ENCODE measurements at places on chromosomes 11 and 22.

GRCh38 chr22:29125844-29126243, 53.0 kb downstream of the KREMEN1 start:
- DNase-seq, result no peak

DNA sequence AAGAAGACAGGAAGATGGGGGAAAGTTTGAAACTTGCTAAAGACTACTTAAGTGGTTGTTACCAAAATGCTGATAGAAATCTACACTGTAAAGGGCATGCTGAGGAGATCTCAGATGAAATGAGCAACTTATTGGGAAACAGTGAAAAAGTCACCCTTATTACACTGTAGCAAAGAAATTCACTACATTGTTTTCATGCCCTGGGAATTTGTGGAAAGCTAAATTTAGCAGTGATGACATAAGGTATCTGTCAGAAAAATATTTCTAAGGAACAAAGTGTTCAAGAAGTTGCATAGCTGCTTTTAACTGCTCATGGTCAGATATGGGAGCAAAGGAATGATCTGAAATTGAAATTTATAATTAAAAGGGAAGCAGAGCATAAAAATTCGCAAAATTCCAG, 702.4 kb upstream of the LRRC4C start:
- no peak for DNase-seq

DNA sequence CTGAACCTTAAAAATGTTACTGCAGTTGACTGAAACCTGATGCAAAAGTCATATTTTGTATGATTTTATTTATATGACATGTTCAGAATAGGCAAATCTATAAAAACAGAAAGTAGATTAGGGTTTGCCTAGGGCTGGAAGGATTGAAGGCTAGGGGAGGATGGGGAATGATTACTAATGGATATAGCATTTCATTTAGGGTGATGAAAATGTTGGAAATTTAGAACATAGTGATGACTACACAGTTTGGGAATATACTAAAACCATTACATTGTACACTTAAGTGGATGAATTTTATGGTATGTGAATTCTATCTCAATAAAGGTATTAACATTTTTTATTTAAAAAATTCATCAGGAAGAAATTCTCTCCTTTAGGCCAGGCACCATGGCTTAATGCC, 22.9 kb upstream of the PAFAH1B2 start:
- no peak for DNase-seq

- DNase-seq, result no peak
These were observed 742.1 kb upstream of the TENM4 start for GRCh38 chr11:80182901-80183300.

GRCh38 chr11:9827708-9828107, 163.8 kb downstream of the SWAP70 start:
- DNase-seq, result no peak

- DNase-seq, result no peak
These were observed 2.7 kb downstream of the UQCR10 start for GRCh38 chr22:29769723-29770321.

All from putamen (tissue), 1 donor.